ENCODE measurements at places on chromosomes 2 and 18. TPM values are rescaled to one million over a fixed set of nuclear protein-coding genes. Genes with fewer than 3 reads are reported as not detected.

GRCh38 chr2:26330114-26330549, 15.8 kb upstream of the SELENOI start:
- peak; percentile 95 for DNase-seq
- H3K36me3 ChIP-seq, result no peaks in the 10 kb centered on the region
- H3K27me3 ChIP-seq, result no peaks in the 10 kb centered on the region
- peaks cover 7% of the 10 kb centered on the region for H3K4me1 ChIP-seq
- H3K27ac ChIP-seq, result no peak overlapping the region

DNA sequence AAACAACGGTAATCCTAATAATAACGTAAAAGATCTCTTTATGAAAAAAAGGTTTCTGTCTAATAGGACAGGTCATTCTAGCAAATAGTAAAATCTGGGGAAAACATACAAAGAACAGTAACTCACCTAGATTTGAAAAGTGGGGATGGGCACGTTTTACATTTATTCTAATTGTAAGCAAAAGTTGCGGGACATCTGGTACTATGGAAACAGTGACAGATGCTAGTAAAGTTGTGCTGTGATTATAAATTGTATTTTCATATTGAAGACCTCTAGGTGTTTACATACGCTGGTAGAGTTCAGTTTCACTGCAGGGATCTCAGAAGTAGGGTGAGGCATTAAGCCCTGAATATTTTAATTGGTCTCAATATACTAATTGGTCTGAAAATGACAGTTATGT, 422.5 kb downstream of the DPP10 start:
- H3K36me3 ChIP-seq, result no peaks in the 10 kb centered on the region
- H3K27me3 ChIP-seq, result no peaks in the 10 kb centered on the region
- no peak overlapping the region for H3K4me3 ChIP-seq

- DNase-seq, result no peak
- H3K27me3 ChIP-seq, result no peaks in the 10 kb centered on the region
- no peaks in the 10 kb centered on the region for H3K4me1 ChIP-seq
- H3K36me3 ChIP-seq, result peaks cover 6% of the 10 kb centered on the region
- no peak overlapping the region for H3K4me3 ChIP-seq
These were observed 52.5 kb upstream of the TTN start for GRCh38 chr2:178859730-178860129.

DNA sequence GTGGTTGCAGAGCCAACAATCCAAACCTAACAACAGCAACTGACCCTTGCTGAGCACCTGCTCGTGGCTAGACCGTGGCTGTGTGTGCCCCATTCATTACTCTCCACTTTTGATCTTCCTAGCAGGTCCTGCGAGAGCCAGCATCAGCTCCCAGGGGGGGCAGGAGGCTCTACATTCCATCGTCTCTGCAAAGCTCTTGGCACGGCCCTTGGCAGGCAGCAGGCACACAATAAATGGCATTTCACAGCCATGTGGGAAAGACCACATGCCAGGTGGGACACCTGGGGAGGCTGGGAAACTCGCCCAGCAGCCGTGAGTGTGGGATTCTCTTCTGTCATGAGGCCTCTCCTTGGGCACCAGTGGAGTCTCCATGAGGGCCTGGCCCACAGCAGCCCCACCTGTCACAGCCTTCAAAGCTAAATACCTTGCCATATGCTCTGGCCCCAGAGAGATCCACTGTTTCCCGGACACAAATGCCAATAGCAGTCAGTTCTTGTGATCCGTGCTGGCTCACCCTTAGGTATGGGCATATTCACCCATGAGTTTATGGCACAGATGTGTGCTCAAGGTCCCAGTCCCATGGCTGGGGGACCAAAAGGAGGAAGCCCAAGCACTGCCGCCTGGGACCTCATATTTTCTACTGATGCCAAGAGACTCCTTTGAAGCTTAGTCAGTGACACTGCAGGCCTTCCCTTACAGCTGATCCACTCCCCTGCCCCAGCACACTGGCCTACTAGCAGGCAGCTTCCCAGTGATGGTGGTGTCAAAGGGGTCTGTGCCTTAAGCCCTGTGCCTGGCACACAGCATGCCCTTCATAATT, 6.8 kb upstream of the TEX51 start:
- no peaks in the 10 kb centered on the region for H3K36me3 ChIP-seq
- H3K4me1 ChIP-seq, result no peaks in the 10 kb centered on the region
- no peak overlapping the region for H3K4me3 ChIP-seq
- peaks cover 7% of the 10 kb centered on the region for H3K27me3 ChIP-seq

DNA sequence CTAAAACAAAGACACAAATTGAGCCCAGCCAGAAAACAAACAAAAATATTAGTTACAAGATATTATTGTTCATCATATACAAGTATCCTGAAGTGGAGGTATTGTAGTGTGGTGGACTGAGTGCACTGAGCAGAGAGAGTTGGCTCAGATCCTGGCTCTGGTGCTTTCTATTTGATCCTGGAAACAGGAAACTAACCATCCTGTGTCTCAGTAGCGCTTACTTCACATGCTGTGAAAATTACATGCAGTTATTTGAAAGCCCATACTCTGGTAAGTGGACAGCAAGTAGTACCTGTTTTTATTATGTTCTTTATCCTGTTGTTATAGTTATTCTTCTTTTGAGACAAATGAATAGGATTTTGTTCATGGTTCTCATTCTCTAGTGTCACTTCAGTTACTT, 84.3 kb upstream of the CRIM1 start:
- no peak for DNase-seq
- H3K36me3 ChIP-seq, result peaks cover 4% of the 10 kb centered on the region
- H3K4me3 ChIP-seq, result no peak overlapping the region

DNA sequence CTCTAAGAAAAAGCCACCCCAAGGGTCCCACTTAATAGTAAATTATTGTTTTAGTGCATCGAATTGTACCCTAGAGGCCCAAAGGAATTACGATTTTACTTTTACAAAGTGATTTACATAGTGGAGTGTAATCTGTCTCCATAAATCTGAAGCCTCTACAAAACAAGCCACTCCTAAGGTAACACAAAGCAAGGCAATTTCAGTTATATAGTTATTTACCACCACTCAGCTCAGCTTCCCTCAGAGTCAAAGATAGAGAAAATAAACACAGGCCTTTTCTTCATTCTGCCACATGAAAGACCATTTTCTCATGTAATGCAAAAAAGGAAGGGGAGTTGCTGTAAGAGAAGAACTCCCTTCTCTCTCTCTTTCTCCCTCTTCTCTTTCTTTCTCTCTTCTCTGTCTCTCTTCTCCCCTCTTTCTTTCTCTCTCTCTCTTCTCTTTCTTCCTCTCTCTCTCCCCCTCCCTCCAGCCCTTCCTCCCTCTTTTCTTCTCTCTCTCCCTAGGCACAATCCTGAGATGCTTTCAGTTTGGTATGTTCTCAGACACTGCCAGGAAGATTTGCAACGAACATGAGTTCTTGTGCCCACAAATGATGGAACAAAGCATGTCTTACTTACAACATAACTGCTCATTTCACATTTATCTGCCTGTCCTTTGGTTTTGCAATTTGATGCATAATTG, 264.5 kb downstream of the BCL2 start:
- no peak for DNase-seq
- no peak overlapping the region for H3K4me3 ChIP-seq
- H3K4me1 ChIP-seq, result peaks cover 7% of the 10 kb centered on the region
- H3K36me3 ChIP-seq, result no peaks in the 10 kb centered on the region

DNA sequence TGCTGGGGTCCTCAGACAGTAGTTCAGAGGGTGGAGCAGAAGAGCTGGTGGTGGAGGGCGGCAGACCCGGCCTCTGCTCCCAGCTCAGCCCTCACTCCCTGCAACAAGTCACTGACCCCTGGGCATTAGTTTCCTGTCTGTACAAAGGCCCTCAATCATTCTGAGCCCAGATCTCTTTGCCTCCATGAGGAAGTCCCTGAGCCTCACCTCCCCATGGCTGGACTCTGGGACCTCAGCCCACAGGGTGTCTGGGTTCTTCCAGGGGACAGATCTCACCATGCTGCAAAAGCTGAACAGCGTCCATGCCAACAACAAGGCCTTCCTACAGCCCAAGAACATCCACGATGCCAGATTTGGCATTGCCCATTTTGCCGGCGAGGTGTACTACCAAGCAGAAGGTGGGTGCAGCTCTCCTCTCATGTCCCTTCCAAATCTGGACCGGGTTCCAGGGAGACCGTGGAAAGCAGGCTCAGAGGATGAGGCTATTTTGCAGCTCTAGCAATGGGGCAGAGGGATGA, 49.1 kb downstream of the MYO7B start:
- no peak overlapping the region for H3K27ac ChIP-seq
- no peaks in the 10 kb centered on the region for H3K4me1 ChIP-seq
- no peaks in the 10 kb centered on the region for H3K36me3 ChIP-seq
- no peak overlapping the region for H3K4me3 ChIP-seq

- H3K27me3 ChIP-seq, result no peaks in the 10 kb centered on the region
- H3K36me3 ChIP-seq, result peaks cover 38% of the 10 kb centered on the region
- no peak overlapping the region for H3K4me3 ChIP-seq
- DNase-seq, result no peak
- H3K4me1 ChIP-seq, result peaks cover 1% of the 10 kb centered on the region
These were observed 53.3 kb downstream of the PIKFYVE start for GRCh38 chr2:208319391-208319790.

DNA sequence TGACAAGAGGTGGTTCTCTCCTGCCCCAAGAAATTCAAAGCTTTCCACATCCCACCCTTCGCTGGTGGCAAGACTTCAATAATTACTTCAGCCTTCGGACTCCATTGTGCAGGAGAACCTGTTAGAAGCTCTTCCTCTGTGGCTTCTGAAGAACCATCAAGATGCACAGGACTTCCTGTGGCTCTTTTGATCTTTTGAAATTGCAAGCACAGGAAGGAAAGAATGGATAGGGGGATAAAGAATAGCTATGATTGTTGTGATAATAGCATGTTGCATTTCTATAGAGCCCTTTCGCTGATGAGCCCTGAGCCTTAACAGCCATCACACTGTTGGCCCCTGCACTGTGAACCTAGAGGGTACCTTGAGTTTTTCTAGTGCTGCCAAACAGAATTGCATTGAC, 7.4 kb downstream of the EPAS1 start:
- peaks cover 48% of the 10 kb centered on the region for H3K27me3 ChIP-seq
- no peak overlapping the region for H3K4me3 ChIP-seq
- peaks cover 23% of the 10 kb centered on the region for H3K4me1 ChIP-seq
- no peaks in the 10 kb centered on the region for H3K36me3 ChIP-seq

- H3K27ac ChIP-seq, result no peak overlapping the region
- H3K27me3 ChIP-seq, result peaks cover 44% of the 10 kb centered on the region
- peak overlapping the region; percentile 21 for H3K4me3 ChIP-seq
- no peaks in the 10 kb centered on the region for H3K36me3 ChIP-seq
These were observed 69.9 kb downstream of the CTAGE1 start for GRCh38 chr18:22347606-22348511.

- H3K4me3 ChIP-seq, result no peak overlapping the region
- peak overlapping the region; percentile 59 for H3K27ac ChIP-seq
- H3K27me3 ChIP-seq, result no peaks in the 10 kb centered on the region
These were observed 583 bp downstream of the CERS6 start for GRCh38 chr2:168456521-168457189.

DNA sequence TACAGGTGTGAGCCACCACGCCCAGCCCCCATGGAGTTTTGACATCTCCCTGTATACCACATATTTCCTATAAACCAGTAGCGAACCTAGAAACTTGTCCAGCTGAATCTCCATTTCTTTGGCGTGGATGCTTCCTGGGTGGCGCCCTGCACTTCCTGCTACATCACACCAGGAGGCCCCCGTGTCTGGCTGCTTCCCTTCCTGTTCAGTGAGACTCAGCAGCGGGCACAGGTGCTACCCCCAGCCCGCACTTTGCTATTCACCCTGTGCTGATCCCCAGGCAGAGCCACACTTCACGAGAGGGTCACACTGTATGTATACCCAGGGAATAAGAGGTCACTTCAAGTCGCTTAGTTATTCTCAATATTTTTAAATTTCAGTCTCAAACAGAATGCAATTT, 35.0 kb downstream of the CYP27C1 start:
- peaks cover 7% of the 10 kb centered on the region for H3K4me1 ChIP-seq
- peak; percentile 47 for DNase-seq
- H3K4me3 ChIP-seq, result no peak overlapping the region
- H3K36me3 ChIP-seq, result no peaks in the 10 kb centered on the region
- H3K27me3 ChIP-seq, result peaks cover 12% of the 10 kb centered on the region

- peak overlapping the region; percentile 38 for H3K27ac ChIP-seq
- H3K27me3 ChIP-seq, result no peaks in the 10 kb centered on the region
- H3K4me1 ChIP-seq, result peaks cover 81% of the 10 kb centered on the region
- H3K4me3 ChIP-seq, result no peak overlapping the region
- H3K36me3 ChIP-seq, result no peaks in the 10 kb centered on the region
These were observed 132.2 kb upstream of the ITGB6 start for GRCh38 chr2:160332318-160332717.

Gene HOXD10
- total RNA-seq, result not detected

Gene PMAIP1
- total RNA-seq, result 132 TPM

Gene GNAL
- not detected for total RNA-seq

Gene MEIS1
- total RNA-seq, result not detected

Gene LIMS3
- 2.1 TPM for total RNA-seq

Gene FBXO41
- total RNA-seq, result 11.8 TPM

Gene PLGLB1
- 0.37 TPM for total RNA-seq

Gene VWC2L
- not detected for total RNA-seq

Gene TUBA4B
- not detected for total RNA-seq

Gene DYNAP
- total RNA-seq, result not detected

Gene ZNF892
- 3.1 TPM for total RNA-seq

Gene CDH7
- not detected for total RNA-seq

Gene CD8B2
- total RNA-seq, result 0.10 TPM

Gene FEV
- total RNA-seq, result not detected

Gene TRABD2A
- 40.4 TPM for total RNA-seq

All from activated naive CD4-positive, alpha-beta T cell treated with anti-CD3 and anti-CD28 coated beads for 36 hours (primary cell).